ENCODE measurements at places on chromosomes 16 and 17.

DNA sequence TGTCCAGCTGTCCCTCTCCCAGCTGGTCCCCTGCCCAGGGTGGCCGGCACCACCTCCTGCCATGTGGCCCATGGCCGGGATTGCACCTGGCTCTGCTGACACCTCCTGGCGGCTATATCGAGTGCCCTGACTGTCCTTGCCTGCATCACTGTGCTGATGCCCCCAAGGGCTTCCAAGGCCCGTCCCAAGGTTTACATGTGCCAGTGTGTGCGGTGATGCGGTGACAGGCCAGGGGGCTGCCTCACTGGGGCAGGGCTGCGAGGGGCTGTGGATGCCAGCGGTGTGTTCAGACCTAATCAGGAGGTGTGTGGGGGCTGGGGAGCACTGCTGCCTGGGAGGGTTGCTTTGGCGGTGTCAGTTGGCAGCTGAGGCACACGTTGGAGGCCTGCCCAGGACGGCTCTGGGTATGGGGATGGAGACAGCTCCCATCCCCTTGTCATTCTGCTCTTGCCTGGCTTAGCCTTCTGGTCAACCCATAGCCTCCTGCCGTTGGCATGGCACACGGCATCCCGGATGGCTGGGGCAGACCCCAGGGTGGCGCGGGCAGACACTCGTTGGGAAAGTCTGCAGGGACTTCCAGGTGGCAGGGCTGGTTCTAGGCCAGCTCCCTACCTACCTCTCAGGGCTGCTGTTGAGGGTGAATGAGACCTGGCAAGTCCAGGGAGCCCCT lies 5.5 kb downstream of the MAP2K3 start:
- DNase-seq = no peak

DNA sequence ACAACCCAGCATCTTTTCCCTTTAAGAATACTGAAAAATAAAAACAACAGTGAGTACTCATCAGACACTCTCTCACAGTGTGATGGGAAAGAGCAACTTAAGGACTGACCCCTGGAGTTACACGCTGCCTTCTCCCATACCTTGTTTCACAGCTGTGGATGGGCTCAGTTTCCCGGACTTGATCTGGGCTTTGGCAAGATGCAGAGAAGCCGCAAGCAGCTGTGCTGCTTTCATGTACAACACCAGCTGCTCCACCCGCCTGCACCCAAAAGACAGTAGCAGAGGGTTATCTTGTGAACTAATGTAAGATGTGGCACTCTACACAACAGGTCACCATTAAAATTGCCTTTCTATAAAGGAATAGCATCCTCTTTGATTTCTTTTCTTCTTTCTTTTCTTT lies 32.7 kb upstream of the ALDH3A1 start:
- DNase-seq = no peak

DNA sequence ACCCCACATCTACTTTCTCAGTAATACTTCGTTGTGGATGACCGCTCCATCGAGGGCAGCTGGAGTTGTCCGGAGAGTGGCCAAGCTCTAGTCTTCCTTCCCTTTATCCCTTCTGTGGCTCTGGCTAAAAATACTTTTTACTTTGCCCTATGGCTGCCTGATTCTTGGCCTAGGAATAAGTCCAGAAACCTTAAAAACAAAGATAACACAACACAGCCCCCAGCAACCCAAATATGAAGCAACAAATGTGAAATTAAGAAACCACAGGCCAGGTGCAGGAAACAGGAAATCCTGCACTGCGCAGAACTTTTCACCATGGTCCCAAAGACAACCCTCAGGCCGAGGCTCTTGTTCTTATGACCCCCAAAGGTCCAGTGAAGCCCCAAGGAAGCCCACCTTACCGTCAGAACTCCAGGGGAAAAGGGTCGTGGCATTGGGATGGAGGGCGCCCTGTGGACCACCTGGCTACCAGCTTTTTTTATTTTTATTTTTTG lies 26.0 kb downstream of the TK2 start:
- DNase-seq = no peak

DNA sequence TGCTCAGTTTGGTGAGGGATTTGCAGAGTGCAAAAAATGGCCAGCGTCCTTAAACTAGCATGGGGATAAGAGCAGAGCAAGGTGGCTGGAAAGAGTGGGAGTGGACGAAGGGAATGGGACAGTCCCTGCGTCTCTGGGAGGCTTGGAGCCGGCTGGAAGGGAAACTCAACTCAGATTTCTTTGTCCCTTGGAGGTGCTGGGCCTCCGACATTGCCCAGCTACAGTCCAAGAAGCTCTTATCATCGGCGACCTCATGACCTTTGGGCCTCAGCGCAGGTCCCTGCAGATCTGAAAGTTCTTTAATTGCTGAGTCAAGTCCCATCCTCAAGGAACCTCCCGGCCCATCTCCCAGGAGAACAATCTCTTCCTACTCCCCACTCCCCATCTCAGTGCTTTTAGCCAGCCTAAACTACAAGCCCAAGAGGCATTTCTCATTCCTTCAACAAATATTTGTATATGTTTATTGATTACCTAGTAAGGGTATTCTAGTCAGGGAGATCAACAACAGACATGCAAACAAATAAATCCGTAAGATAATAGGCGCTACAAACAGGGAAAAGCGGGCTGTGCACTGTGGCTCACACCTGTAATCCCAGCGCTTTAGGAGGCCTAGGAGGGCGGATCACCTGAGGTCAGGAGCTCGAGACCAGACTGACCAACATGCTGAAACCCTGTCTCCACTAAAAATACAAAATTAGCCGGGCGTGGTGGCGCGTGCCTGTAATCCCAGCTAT lies 985 bp upstream of the TMEM107 start:
- no peak for DNase-seq

DNA sequence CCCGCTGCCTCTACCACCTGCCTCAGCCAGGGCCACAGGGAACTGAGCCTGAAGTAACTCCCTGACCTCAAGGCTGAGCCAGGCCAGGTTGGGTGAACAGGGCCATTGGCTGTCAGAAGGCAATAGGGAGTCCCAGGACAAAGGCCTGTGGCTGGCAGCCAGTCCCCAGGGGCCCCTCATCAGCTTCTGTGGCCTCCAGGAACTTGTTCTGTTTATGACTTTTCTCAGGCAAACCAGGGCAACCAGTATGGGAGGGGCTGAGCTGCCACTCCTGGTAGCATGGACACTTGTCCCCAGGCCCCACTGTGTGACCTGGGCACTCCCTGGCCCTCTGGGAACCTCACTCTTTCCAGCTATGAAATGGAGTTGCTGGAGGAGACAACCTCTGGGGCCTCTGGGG lies 40.1 kb downstream of the CPNE2 start:
- DNase-seq = no peak

DNA sequence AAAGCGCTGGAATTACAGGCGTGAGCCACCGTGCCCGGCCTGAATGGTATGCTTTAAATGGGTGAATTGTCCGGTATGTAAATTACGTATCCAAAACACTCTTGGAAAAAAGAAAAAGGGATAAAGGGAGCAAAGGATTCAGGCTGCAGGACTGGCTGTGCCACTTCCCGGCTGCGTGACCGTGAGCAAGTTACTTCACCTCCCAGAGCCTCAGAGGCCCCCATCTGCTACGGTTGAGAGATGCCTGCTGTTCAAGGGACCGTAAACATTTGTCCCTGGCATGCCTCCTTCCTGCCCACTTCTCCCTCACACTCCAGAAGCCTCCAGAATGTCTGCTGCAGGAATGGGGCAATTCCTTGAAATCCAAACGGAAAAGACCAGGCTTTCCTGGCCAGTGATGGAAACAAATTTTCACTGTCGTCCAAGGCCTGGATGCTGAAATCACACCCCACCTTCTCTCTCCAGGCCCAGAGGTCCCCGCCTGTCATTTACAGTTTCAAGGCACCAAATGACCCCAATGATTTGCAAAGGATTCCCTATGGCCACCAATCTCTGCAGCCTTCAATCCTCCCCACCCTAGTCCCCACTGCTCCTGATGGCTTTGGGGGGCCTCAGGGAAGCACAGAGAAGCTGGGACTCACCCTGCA lies 22.9 kb upstream of the LITAF start:
- no peak for DNase-seq

DNA sequence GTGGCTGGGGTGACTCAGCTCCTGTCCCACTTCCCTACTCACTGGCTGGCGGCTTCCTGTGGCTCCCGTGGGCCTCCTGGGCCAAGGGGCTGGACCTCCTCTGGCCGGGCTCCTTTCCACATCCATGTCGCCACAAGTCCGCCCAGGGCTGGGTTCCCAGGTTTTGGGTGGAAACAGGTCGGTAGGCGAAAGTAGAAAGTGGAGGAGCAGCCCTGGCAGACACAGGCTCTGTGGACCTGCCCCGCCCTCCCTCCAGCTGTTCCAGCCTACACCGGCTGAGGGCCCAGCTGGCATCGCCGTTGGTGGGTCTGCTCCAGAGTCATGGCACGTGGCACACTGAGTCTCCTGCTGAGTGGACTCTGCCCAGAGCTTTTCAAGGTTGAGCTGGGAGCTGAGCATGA lies 28.7 kb downstream of the GSE1 start:
- no peak for DNase-seq

- DNase-seq = no peak
These were observed 165.4 kb downstream of the PRKCA start for GRCh38 chr17:66467766-66468165.

- DNase-seq = no peak
These were observed 430 bp downstream of the TSEN54 start for GRCh38 chr17:75516619-75517296.

- DNase-seq = no peak
These were observed 125.7 kb downstream of the XYLT1 start for GRCh38 chr16:17345043-17345442.

GRCh38 chr17:63528183-63528582 lies 5.0 kb downstream of the KCNH6 start:
- no peak for DNase-seq

DNA sequence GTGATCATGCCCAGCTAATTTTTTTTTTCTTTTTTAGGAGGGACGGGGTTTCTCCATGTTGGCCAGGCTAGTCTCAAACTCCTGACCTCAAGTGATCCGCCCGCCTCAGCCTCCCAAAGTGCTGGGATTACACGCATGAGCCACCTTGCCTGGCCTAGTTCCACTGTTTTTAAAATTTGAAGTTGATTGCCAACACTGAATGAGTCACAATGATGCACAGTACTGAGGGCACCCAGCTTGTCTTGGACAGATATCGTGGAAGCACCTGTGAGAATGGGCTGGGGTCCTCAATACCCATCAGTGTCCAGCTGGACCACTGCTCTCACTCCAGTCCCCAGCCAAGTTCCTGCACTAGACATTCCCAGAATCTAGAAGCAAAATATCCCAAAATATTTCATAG lies 2.5 kb downstream of the KNOP1 start:
- no peak for DNase-seq

DNA sequence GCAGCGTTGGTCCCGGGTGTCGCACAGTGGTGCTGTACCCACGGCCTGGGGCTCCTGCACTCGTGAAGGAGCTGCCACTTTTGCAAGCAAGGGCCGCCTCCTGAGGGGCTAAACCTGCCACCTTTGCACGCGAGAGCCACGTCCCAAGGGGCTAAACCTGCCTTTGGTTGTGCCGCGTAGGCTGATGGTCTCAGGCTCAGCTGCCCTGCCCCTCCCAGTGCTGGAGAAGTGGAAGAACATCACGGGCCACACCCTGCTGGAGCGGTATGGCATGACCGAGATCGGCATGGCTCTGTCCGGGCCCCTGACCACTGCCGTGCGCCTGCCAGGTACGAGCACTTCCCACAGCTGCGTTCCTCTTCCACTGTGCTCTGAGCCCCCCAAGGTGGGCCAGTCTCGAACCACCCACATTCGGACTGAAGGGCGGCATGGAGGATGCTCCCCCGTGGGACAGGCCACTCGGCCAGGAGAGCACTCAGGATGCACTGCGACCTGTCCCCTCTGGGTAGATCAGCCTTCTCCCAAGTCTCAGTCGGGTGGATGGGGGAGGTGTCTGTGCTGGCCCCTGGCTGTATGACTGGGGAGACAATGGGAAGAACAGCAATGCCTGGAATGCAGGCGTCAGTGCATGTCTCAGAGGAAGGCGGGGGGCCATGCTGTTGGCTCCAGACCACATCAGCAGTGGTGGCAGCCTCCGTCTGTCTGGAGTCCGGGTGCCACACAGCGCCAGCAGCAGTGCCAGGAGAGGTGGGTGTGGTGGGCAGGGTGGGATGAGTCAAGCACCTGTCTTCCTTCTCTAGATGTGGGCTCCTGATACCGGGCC lies 20.7 kb downstream of the ACSF3 start:
- no peak for DNase-seq
